ENCODE measurements at places on chromosomes 16 and 17. TPM values are rescaled to one million over a fixed set of nuclear protein-coding genes. Genes with fewer than 3 reads are reported as not detected.

The PLK1 gene
- total RNA-seq = 2.5 TPM

The CBFA2T3 gene
- total RNA-seq = 1.5 TPM

The ERN2 gene
- total RNA-seq = not detected

The RAPGEFL1 gene
- 6.4 TPM for total RNA-seq

The MYL11 gene
- not detected for total RNA-seq

The DRC3 gene
- 1.1 TPM for total RNA-seq

The GUCY2D gene
- total RNA-seq = not detected

The SBK1 gene
- total RNA-seq = 21.3 TPM

The CACNG5 gene
- not detected for total RNA-seq

GRCh38 chr17:5437721-5438317 is 1.1 kb downstream of the C1QBP start:
- no peak for DNase-seq
- peak overlapping the region; percentile 89 for H3K27ac ChIP-seq
- no peaks in the 10 kb centered on the region for H3K27me3 ChIP-seq
- peak overlapping the region; percentile 79 for H3K4me3 ChIP-seq

DNA sequence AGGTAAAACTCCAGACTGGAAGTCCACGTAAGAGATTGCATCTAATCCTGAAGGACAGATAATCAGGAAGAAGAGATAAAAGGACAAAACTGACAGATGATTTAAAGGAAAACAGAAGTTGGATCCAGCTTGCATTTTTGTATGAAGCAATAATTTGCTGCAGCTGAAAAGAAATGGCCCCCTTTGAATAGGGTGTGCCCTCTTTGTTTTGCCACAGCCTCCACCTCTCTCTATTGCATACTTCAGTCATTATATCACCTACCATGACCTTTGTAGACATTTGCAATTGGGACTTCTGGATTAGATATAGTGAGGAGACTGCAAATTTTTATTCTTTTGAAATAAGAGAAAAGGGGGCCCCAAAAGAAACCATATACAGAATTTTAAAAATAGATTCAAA is 8.1 kb downstream of the NOG start:
- H3K4me3 ChIP-seq = peak overlapping the region; percentile 56
- peaks cover 91% of the 10 kb centered on the region for H3K4me1 ChIP-seq
- H3K36me3 ChIP-seq = peaks cover 5% of the 10 kb centered on the region
- DNase-seq = no peak
- peak overlapping the region; percentile 99 for H3K27ac ChIP-seq

DNA sequence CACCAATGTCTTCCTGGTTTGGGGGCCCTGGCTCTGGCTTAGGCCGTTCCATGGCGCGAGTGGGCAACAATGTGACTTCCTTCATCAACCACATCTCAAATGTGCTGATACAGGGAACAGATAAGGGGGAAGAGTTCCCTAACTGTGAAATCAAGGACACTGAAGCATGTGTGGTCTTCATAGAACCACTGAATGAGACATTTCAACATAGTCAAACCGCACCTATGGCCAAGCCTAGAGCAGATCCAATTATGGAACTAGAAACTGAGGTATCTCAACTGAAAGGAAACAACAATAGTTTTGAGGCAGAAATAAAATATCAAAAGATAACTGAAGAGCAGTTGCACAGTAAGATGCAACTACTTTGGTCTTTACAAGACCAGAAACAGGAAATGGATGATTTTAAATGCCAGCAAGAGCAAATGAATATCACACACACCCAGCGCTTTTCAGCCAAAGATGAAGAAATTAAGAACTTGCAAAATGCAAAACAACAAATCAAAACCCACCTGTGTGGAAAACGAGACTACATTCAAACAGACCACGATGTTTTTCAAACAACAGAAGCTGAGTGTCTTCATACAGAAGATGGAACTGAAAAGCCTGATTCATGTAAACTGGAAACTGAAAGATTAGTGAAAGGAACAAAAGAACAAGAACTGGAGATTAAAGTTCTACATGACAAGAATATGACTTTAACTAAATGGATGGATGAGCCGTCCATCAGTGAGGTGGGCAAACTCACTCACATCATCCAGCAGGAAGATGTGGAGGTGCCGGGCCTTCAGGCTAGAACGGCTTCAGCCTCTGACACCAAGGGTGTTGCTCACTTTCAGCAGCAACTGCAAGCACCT is 18.1 kb upstream of the LCMT1 start:
- H3K4me1 ChIP-seq = peaks cover 21% of the 10 kb centered on the region
- no peak for DNase-seq
- H3K4me3 ChIP-seq = peak overlapping the region; percentile 55
- no peaks in the 10 kb centered on the region for H3K36me3 ChIP-seq
- peak overlapping the region; percentile 91 for H3K27ac ChIP-seq

GRCh38 chr16:56244612-56245011 is 53.3 kb downstream of the GNAO1 start:
- H3K4me1 ChIP-seq = no peaks in the 10 kb centered on the region
- H3K36me3 ChIP-seq = no peaks in the 10 kb centered on the region
- no peak overlapping the region for H3K4me3 ChIP-seq
- no peak overlapping the region for H3K27ac ChIP-seq

GRCh38 chr17:7959503-7960253 is 27.7 kb downstream of the CNTROB start:
- H3K27me3 ChIP-seq = peaks cover 8% of the 10 kb centered on the region
- H3K27ac ChIP-seq = no peak overlapping the region
- no peak overlapping the region for H3K4me3 ChIP-seq
- no peaks in the 10 kb centered on the region for H3K36me3 ChIP-seq
- no peak for DNase-seq

GRCh38 chr17:50672071-50672470 is 35.6 kb downstream of the ANKRD40 start:
- no peak overlapping the region for H3K27ac ChIP-seq
- H3K4me3 ChIP-seq = no peak overlapping the region
- no peak for DNase-seq
- no peaks in the 10 kb centered on the region for H3K4me1 ChIP-seq
- no peaks in the 10 kb centered on the region for H3K27me3 ChIP-seq

DNA sequence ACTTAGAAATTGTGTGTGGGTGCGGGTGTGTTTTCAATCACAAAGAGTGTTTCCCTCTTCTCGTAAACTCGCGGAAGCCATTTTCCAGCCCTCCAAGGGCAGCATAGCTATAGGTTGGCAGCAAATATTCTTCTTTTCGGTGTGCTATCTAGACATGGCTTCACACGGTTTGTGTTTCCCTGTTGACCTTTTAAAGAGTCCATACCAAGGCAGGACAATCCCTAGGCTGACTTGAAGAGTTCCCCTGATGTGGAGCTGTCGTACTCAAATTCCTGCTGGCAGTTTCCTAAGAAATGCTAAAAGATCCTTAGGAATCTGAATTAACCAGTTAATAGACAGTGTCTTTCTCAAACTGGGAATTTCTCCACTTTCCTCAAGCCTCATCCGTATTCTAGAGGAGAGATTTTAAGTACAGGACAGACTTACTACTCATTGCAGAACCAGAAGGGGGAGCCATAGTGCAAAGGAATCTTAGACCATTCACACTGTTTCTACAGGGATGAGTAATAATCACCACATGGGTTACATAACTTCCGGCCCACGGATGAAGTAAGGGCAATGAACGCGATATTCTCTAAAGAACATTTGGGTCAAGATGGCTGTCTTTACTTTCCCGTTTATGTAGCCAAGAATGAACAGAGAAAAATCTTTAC is 288.6 kb upstream of the ELAC2 start:
- no peak for DNase-seq
- no peaks in the 10 kb centered on the region for H3K36me3 ChIP-seq
- H3K27me3 ChIP-seq = peaks cover 6% of the 10 kb centered on the region
- no peaks in the 10 kb centered on the region for H3K4me1 ChIP-seq

DNA sequence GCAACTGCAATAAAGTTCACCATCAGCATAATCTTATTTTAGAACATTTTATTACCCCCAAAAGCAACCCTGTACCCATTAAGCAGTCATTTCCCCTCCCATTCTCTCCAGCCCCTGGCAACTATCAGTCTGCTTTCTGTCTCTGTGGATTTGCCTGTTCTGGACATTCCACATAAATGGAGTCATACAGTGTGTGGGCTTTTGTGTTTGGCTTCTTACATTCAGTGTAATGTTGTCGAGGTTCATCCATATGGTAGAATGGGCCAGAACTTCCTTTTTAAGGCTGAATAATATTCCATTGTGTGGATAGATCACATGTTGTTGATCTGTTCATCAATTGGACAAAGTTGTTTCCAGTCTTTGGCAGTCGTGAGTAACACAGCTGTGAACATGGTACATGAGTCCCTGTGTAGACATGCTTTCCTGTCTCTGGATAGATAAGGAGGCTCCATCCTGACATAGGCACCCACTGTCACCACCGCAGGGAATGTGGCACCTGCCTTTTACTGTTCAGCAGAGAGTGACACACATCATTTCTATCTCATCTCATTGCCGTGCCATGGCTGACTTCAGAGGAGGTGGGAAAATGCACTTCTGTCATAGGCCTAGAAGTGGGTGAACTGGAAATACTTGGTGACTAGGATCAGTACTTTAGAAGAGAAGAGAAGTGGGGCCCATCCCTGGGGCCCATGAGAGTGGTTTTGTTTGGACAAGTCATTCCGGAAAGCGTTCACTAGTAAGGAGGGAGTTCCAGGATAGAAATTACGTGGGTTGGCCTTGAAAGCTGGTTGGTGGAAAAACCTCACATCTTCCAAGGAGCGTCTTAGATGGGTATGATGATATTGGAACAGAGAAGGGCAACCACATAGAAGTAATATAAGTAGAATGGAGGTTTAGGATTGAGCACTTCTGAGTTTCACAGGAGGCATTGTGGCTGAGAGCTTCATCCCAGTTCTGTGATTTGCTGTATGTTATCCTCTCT is 25.8 kb downstream of the EPN2 start:
- no peaks in the 10 kb centered on the region for H3K4me1 ChIP-seq
- no peak overlapping the region for H3K27ac ChIP-seq
- H3K27me3 ChIP-seq = peaks cover 66% of the 10 kb centered on the region
- no peak overlapping the region for H3K4me3 ChIP-seq

DNA sequence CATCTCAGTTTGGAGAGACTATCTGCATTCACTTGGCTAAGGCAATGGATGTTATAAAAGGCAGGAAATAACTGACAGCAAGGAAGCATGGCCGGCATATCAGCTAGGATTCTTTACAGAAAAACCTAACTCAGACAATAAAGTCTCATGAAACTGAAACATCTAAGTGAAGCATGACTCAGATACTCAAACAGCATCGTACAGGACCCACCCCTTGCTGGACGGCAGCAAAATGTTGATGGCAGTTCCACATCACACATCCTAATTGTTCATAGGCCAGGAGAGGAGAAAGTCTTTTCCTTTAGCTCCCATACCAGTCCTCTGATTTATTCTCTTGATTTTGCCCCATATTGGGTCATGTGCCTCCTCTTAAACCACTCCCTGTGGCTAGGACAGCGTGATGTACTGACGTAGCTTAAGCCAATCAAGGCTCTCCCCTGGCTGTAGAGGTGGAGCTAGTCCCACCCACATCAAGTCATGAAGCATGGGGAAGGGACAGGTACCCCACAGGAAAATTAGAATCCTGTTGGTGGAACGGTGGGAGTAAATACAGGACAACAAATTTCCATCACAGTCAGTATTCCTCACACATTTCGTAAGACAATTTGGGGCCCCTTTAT is 178.9 kb downstream of the IRX3 start:
- no peaks in the 10 kb centered on the region for H3K4me1 ChIP-seq
- no peak overlapping the region for H3K27ac ChIP-seq
- no peaks in the 10 kb centered on the region for H3K27me3 ChIP-seq
- H3K36me3 ChIP-seq = peaks cover 38% of the 10 kb centered on the region
- no peak overlapping the region for H3K4me3 ChIP-seq
- DNase-seq = no peak

- DNase-seq = no peak
- no peaks in the 10 kb centered on the region for H3K27me3 ChIP-seq
- H3K4me3 ChIP-seq = no peak overlapping the region
- peaks cover 44% of the 10 kb centered on the region for H3K36me3 ChIP-seq
These were observed 61.0 kb downstream of the CFDP1 start for GRCh38 chr16:75372236-75372856.

DNA sequence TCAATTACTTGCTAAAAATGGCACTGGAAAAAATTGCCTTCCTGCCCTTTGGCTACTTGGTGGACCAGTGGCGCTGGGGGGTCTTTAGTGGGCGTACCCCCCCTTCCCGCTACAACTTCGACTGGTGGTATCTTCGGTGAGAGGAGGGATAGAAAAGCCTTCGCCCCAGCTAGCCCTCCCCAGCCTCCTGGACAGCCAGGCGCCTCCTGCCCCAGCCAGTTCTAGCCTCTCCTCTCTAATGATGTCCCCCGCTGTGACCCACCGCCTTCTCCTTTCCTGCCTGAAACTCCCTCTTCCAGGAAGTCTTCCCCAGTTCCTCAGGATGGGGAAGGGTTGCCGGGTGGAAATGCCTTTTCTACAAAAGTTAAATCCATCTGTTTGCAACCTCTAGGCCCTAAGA is 6.2 kb downstream of the ACE start:
- H3K4me3 ChIP-seq = no peak overlapping the region
- H3K27me3 ChIP-seq = peaks cover 17% of the 10 kb centered on the region
- H3K27ac ChIP-seq = no peak overlapping the region
- H3K4me1 ChIP-seq = peaks cover 5% of the 10 kb centered on the region

- H3K27ac ChIP-seq = no peak overlapping the region
- H3K4me1 ChIP-seq = peaks cover 37% of the 10 kb centered on the region
- peaks cover 4% of the 10 kb centered on the region for H3K36me3 ChIP-seq
- H3K27me3 ChIP-seq = no peaks in the 10 kb centered on the region
These were observed 168.5 kb downstream of the MSI2 start for GRCh38 chr17:57424777-57425188.

DNA sequence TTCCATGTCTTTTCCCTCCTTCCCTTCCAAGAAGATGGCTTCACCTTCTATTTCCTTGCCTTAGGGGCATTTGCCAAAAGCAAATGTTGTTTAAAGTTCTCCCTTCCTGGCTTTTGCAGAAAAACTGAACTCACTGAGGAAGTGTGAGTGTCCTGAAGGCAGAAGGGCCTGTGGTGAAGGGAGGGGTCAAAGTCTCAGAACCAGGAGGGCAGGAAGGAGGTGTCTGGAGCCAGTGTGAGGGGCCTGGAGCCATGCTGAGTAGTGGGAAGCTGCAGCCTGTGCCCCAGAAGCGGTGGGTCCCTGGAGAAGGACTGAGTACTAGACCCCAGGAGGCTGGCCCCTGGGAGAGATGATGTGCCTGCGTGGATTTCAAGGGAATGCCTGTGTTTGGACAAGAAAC is 23.8 kb upstream of the SUPT4H1 start:
- H3K4me3 ChIP-seq = no peak overlapping the region
- H3K4me1 ChIP-seq = peaks cover 33% of the 10 kb centered on the region

DNA sequence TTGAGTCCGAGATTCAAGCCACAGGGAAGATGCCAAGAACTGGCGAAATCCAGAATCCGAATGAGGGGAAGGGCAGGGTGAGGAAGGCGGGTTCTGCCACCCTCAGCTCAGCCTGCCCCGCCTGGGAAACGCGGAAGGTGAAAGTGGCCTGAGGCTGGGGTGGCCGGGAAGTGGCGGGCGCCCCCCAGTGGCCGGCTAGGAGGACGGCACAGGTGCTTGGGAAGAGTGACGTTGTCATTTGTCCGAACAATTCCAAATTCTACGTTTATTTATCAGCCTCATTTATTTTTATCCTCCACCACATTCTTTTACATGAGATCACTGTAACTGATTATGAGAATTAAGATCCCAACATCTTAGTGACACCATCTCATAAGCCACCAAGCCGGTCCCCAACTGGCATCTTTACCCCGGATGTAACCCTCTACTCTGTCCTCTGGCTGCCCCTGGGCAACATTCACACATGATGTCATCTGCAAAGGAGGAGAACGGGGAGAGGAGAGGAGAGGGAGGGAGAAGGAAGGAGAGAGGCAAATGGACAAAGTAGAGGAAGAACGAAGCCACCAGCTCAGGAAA is 21.3 kb downstream of the SRCIN1 start:
- peaks cover 31% of the 10 kb centered on the region for H3K27me3 ChIP-seq
- H3K36me3 ChIP-seq = no peaks in the 10 kb centered on the region
- H3K27ac ChIP-seq = peak overlapping the region; percentile 75

- peaks cover 20% of the 10 kb centered on the region for H3K4me1 ChIP-seq
- no peaks in the 10 kb centered on the region for H3K36me3 ChIP-seq
- H3K27ac ChIP-seq = no peak overlapping the region
- no peak for DNase-seq
- H3K27me3 ChIP-seq = no peaks in the 10 kb centered on the region
These were observed 85.1 kb downstream of the LITAF start for GRCh38 chr16:11501632-11502031.

All from naive thymus-derived CD8-positive, alpha-beta T cell (primary cell).